CD8-positive, alpha-beta T cell (primary cell): ENCODE measurements at places on chromosomes 12 and 14. TPM values are rescaled to one million over a fixed set of nuclear protein-coding genes. Genes with fewer than 3 reads are reported as not detected.

GRCh38 chr12:2877953-2878732 lies 1.1 kb downstream of the RHNO1 start:
- no peak for DNase-seq

DNA sequence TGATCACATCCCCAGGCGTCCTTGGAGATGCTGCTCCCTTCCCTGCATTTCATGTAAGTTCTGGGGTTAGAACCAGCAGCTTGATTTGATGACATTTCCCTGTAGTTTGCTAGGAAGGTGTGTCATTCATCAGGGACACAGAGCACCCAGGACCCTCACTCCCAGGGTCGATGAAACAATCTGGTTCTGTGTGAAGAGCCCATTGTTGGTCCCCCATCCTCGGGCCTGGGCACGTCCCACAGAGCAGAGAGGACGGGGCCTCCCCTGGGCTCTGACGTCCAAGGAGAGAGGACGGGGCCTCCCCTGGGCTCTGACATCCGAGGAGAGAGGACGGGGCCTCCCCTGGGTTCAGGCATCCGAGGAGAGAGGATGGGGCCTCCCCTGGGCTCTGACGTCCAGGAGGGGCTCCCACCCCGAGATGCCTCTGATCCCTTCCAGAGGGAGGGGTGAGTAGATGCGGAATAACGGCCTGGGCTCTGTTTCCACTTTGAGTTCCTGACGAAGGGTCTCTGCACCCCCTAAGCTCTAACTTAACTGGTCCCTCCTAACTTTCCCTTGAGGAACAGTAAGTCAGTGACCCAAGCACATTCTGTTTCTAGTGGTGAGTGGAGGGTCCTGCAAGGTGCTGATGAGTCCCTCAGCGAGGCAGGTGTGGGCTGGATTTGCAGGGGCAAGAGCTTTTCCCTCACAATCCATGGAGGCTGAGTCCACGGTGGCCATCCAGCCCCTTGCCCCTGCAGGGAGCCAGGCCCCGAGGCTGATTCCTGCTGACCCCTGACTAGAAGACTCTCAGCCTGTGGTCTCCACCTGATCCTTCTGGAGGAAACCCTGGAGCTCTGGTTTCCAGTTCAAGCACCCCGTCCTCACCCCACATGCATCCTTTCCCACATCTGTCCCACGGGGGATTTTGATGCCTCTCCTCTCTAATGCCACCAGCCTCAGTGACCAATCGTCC lies 35.5 kb upstream of the SFSWAP start:
- no peak for DNase-seq

Gene CHURC1
- total RNA-seq: 46.7 TPM

Gene TMEM63C
- 0.71 TPM for total RNA-seq

GRCh38 chr12:49188201-49188915 lies 522 bp downstream of the TUBA1A start:
- DNase-seq: peak; percentile 86

- no peak for DNase-seq
These were observed 2.3 kb downstream of the DICER1 start for GRCh38 chr14:95155045-95155444.

DNA sequence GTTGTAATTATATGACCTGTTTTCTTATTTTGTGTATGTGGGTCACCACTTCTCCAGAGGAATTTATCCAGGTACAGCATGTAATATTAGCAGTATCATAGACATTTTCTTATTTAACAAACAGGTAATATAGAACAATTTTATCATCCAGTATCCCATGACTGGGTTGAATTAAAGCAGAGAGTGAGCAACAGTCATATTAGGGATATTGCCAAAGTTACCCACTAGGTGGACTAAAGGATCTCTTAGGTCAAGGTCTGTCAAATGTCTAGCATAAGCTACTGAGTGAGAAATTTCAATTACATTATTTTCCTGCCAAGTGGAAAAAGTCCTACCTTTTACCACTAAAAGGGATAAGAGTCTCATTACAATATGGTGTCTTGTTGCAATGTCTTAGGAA lies 62.1 kb upstream of the TRIM9 start:
- DNase-seq: no peak
